ENCODE measurements at places on chromosomes 3 and 15.
A peak's percentile ranks its signal among the peaks of the same experiment; 100 is the strongest.

DNA sequence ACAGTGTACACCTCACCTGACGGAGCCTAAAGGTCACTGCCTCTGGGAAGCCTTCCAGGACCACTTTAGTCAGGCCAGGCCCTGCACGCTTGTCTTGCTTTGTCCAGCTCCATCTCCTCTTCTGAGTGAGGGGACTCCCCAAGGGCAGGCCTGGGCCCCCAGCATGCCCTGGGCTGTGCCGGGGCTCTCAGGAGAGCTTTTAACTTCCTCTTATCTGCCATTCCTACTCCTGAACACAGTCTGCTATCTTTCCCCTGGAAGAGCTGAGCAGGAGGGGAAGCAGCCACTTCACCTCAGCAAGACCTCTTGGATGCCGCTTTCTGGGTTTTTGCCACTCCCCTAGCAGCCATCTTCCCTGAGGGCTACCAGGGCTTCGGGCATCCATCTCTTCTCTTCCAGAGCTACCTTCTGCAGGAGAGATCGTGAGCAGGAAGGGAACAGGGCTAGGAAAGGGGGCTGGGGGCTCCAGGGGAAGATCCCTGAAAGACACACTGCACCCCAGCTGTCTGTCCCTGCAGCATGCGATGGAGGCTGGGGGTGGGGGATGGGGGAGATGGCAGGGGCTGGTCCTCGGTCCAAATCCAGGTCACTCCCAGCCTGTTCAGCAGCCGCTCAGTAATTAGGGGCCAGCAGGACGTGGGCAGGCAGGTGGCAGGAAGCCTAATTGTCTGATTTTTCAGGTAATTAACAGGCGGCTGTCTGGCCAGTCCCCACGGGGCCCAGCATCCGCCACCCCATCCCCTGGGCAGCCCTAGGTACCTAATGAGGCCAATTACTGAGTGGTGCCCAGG lies 19.9 kb upstream of the RPL29 start:
- DNase-seq = peak; percentile 25

GRCh38 chr3:133821767-133822638 lies 16.4 kb downstream of the SRPRB start:
- no peak for DNase-seq

- DNase-seq = no peak
Observed at GRCh38 chr3:109772520-109772919, 435.2 kb upstream of the DPPA4 start.

- no peak for DNase-seq
Observed at GRCh38 chr3:171417813-171418212, 42.4 kb downstream of the TNIK start.

DNA sequence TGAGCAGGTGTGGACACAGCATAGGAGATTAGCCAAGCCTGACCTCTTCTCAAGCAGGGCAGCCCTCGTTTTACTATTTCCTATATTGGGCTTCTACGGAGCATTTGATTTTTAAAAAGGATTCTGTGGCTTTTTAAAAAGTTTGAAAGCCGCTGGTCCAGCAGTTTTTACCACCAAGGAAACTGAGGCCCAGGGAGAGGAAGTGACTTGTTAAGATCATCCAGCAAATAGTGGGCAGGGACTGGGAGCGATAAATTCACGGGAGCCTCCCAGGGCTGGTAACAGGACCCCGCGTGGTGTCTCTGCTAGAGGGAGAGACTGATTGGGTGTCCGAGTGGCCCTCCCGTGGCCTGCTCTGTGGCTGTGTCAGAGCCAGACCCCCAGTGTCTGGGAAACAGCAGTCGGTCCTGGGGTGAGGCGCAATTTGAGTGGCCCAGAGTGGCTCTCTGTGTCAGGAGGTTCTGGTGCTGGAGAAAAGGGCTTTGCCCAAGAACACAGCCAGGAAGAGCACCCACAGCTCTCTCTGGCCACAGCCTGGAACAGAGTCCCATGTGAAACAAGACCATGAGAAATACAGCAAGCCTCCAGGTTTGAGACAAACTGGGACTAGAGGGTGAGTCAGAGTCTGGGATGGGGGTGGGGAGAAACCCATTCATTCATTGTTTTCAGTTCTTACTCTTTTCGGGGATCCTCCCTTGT lies 4.2 kb downstream of the FURIN start:
- DNase-seq = no peak

DNA sequence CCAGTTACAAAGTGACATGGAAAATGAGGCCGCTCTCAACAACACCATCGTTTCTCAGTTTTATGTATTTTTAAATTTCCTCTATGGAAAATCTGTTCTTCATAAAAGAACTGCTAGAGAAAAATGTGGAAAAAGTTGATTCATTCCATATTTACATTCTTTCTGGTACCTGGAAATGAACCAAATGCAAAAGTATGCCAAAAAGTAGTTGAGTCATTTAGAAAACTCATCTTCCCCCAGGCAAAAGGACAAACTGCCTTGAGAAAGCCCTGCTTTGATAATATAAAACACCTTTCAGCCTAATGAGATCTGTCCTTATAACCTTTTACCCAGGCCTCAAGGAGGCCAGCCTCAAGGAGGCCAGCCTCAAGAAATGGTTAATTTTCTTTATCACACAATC lies 283.0 kb upstream of the VEPH1 start:
- no peak for DNase-seq

Measured in NCI-H1417 treated with DMSO at 0.1 percent for 48 hours (cell line).